NCI-H1930 (cell line): ENCODE measurements at places on chromosomes 13 and 19.

DNA sequence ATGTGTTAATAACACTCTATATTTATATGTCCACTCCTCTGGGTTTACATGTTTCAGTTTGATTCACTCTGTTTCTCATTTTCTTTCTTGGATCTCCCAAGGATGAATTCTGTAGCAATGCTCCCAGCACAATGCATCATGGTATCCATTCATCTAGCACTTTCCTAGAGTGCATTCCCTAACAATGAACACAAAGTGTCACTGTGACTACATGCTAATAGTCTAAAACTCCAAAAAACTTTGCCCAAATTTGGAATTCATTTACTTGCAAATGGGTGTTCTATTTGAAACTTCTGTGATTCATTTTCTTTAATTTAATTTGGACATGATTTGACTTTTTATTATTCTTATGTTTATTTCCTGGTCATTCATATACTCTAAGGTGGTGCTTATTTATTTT lies 286.3 kb downstream of the POU4F1 start:
- DNase-seq = no peak

GRCh38 chr19:48367855-48368254 lies 3.7 kb downstream of the SYNGR4 start:
- DNase-seq = no peak

- DNase-seq = no peak
These were observed 374.6 kb upstream of the ARGLU1 start for GRCh38 chr13:106942563-106942962.

DNA sequence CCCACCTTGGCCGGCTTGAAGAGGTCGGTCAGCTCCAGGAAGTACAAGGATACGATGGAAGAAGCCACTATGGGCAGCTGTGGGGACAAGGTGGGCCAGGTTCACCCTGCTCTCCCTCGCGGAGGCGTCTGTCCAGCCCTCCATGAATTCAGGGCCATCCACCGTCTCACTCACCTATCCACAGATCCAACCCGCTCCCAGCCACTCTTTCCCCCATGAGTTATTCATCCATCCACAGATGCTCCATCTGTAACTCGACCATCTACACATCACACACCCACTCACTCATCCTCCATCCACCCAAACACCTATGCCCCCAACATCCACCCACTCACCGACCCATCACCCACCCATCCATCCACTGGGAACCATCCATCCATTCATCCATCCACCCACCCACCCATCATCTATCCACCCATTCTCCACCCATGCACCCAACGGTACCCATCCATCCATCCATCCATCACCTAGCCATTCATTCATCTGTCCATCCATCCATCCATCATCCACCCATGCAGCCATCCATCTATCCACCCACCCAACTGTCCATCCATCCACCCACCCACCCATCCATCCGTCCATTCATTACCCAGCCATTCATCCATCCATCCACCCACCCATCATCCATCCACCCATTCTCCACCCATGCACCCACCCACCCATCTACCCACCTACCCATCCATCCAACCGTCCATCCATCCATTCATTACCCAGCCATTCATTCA lies 5.8 kb downstream of the PLPPR3 start:
- no peak for DNase-seq

GRCh38 chr19:36256064-36256463 lies 41.2 kb downstream of the ZNF146 start:
- DNase-seq = no peak

DNA sequence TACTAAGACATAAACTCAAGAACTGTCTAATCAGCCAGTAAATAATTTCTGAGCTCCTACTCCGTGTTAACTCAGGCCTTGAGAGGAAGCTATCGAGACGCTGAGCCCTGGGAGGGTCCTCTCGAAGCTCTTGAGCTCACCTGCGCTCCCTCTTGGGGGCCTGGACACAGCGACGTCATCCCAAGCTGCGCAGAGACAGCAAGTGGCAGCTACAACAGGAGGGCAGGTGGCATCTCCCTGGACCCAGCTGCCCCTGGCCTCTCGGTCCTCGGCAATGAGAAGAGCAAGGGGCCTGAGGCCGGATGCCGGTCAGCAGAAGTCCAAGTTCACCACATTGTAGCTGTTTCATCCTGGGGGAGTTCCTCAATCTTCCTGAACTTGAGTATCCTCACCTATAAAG lies 30.5 kb upstream of the TUBGCP3 start:
- DNase-seq = no peak

GRCh38 chr19:8643860-8644653 lies 13.6 kb downstream of the NFILZ start:
- DNase-seq = no peak

DNA sequence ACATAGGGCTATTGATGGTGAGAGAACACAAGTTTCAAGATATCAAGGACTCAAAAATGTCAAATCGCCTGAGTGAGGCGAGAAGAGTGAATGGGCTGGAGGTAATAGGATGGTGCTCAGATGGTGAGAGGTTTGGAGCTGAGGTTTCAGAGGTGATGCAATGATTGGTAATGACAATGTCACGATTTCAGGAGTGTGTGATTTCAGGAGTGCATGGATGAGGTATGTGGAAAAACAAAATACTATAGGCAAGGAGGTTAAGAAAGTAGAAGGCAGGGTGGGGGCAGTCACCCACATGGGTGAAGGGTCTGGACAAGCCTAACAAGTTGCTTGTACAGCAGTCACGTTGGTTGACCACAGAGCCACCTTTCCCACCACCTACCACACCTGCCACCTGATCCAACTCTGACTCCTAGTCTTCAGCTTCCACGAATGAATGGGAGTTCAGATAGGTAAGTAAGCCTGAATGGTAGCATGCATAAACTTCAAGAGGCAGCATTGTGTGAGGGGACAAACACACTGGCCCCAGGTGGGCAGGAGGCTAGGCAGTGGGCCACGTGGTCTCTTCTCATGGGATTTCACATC lies 71.5 kb downstream of the RUBCNL start:
- DNase-seq = no peak

DNA sequence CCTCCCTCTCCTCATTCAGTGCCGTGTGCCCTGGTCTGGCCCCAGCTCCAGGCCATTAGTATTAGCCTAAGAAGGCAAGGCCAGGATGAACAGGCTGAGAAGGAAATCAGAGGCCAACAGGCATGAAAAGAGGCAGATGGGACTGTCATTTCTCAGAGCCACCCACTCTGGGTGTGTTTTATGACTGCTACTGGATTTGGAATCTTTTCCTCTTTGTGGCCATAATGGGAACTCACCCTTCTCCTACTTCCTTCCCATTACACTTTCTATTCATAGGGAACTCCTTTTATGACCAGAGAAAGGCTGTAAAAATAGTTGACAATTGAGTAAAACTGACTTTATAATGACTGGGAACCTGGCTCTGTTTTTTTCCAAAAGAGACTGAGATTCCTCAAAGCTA lies 17.7 kb downstream of the CEACAM8 start:
- DNase-seq = no peak

DNA sequence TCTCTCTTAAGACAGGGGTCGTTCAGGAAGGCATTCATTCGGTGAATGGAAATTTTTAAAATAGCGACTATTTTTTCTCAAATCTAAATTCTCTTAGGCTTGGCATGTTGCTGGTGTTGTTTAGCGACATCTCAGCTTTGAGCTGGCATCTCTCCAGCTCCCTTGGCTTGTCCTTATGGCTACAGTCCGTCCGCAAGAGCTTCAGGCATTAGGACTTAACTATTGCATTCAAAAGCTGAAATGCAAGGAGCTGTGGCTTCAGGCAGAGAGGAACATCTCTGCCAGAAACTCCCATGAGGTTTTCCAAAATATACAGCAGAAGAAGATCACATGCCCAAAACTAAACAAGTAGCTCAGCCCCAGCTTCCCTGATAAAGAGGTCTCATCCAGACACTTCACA lies 578.5 kb downstream of the EFNB2 start:
- no peak for DNase-seq

DNA sequence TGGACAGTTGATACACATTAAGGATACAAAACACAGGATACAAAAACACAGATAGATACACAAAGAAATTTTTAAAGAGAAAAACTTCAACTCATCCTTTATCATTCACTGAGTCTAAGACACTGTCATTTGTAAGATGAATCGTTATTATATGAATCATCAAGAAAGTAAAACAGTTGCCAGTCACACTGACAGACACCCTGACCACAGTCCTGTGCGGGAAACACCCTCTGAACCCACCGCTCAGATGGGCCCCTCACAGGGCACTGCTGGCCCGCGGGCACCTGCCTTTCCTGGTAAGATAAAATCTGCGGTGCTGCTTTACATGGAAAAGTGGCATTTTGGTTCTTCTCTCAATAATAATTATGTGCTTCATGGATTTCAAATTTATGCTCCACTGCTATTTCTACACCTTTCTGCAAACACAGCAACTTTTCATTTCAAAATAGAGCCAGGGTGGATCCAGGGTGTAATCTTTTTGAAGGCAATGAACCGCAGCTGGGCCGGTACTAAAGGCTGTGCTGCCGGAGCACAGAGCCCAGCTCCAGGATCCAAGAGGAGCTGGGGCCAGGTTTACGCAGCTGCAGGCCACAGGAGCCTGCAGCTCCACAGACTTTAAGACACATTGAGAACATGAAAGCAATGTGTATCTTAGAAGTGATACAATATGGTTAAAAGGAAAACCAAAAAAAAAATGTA lies 76.8 kb downstream of the TUBGCP3 start:
- no peak for DNase-seq

GRCh38 chr13:81388400-81388799 lies 1047.5 kb upstream of the SPRY2 start:
- DNase-seq = no peak

DNA sequence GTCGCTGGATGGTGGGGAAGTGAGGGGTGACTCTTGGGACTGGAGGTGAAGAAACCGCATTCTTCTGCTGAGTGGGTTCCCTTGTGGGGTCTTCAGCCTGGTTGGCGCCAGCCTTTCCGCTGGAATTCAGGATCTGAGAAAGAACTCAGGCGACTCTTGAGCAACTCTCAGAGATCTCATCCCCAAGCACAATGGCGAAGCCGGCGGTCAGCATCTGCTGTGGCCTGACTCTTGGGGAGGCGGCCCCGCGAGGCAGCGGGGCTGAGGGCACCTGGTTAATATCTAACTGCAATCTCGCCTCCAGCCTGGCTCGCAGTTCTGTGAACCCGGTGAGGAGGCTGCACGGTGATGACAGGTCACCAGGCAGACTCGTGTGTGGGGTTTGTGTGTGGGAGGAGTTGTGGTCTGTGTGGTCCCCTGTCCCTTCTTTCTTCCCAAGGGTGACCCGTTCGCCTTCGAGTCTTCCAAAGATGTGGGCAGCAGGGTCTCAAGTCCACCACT lies 883 bp downstream of the ZNF441 start:
- DNase-seq = no peak

DNA sequence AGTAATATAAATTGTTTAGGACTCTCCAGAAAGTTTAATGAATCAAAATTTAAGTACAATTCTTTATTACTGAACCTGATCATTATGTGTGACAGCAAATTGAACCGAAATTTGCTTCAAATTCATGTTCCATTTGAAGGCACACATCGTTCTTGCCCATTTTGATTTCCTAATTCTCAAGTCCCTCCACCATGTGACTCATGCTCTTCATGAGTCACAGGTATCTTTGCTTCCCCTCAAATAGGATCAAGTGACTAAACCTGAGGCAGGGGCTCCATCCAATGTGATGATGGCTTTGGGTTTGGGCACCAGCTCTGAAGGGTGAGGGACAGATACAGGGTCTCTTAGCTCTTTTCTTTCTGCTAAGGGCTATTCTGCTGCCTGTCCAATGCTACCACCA lies 86.1 kb downstream of the THSD1 start:
- no peak for DNase-seq
